Dermis blood vessel endothelial cell (primary cell): ENCODE measurements at places on chromosomes 3 and 15. TPM values are rescaled to one million over a fixed set of nuclear protein-coding genes. Genes with fewer than 3 reads are reported as not detected.

The KCNAB1 gene
- 0.17 and 1.2 TPM in 2 replicates for total RNA-seq

The NOX5 gene
- total RNA-seq, result under 0.01 TPM in 1 of 2 replicates, not detected in the other

The SLC9A9 gene
- total RNA-seq, result 3.2 and 3.6 TPM in 2 replicates

GRCh38 chr3:102156426-102156825 lies 278.4 kb upstream of the ZPLD1 start:
- DNase-seq, result peak; percentile 97

DNA sequence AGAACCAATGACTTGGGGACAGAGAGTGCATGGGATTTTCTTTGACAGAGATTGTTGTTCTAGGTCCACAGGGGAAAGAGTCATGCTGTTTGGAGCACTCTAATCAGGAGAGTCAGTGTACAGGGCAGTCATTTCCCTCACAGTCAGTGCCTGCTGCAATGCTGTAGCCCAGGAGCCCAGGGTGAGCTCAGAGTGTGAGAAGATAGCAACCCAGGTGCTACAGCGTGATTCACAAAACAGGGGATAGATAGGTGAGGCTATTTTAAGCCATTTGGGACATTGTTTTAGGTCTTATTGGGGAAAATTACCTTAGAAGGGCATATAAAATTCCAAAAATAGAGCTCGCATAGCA lies 37.3 kb downstream of the LNP1 start:
- peak; percentile 14 for DNase-seq

GRCh38 chr3:142778541-142778940 lies 54.7 kb downstream of the TRPC1 start:
- no peak for DNase-seq

DNA sequence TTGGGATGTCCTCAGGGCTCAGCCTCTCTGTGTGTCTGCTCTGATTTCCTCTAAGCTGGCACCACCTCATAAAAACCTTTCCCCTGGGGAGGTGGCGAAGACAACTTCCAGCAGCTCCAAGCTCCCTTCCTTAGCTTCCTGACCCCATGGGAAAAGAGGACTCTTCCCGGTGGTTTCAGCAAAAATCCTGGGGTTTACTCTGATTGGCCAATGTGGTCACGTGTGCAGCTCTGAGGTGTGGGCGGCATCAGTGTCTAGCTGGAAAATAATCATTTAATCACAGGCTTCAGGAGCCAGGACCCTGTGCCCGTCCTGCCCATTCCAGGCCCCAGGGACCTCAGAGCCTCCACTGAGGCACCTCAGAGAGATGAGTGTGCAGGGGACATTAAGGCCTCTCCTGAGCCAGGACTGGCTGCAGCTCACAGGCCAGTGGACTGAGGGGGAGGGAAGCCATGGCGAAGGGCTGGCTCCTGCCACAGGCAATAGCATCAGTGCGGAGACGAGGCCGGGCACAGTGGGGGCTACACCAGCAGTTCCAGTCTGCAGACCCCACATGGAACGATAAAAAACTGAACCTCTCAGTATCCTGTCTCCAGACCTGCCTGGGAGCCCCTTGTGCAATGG lies 104.1 kb downstream of the TPRA1 start:
- DNase-seq, result no peak

DNA sequence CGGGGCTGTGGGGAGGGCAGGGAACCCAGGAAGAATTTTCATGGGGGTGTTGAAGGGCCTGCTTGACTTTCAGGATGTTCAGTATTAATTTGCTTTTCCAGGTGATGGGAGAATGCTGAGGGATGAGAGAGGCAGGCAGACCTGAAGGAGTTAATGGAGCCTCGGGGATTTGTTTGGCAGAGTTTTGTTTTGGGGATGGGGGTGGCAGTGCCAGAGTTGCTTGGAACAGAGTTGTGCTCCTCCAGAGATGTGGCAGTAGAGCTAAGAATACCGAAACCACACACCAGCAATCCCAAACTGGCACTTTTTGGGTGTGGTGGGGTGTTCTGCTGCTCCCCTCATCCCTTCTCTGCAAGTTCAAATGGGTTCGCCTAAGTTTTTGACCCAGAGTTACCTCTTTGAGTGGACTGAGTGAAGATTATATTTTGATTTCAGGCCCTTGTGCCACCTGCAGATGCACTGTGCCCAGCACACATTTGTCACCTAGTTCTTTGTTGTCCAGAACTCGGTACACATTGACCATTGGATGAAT lies 1.6 kb downstream of the BOC start:
- no peak for DNase-seq

GRCh38 chr15:75089456-75090387 lies 66.3 kb downstream of the PPCDC start:
- DNase-seq, result peak; percentile 10

DNA sequence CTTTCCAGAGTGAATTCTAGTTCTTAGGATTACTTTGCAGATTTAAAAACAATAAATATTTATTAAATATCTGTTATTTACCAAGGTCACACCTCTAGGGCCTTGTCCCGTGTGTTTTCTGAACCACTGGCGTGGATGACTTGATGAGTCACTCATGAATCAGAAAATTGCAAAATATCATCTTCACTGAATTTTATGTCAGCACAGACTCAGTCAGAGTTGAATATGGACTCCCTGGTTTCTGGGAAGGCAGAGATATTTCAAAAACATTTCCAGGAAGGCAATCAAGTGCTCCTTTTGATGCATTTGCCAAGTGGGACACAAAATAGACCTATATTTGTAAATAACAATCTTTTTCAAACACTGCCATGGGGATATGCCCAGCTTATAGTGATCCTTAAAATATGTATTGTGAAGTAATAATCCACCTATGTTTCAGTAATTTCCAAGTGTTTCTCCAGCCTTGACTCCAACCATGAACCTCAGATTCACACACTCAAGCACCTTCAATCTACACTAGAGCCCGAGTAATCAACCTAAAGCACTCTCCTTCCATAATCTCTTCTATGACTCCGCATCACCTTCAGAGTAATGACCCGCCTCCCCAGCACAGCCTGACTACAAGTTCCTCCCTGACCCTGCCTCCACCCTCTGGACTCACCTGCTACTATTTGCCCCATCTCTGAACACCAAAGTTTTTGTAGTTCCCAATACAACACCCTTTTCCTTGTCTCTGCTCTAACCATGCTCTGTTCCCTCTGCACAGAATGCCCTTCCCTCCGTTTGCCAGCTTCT lies 24.3 kb downstream of the DPH3 start:
- peak; percentile 13 for DNase-seq

DNA sequence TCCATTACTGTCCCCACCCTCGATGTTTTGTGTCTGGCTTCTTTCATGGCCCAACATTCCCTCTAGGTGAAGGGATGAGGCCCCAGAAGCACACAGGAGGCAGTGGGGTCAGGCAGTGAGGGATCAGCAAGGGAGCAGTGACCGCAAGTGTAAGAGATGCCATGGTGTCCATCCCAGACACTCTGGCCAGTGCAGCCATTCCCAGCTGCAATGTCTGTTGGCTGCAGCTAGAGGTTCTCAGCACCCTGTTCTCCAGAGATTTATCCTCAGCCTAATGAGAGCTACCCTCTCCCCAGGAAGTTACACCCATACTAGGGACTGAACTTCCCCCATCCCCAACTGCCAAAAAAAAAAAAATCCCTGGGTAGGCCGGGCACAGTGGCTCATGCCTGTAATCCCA lies 40.2 kb downstream of the TRANK1 start:
- DNase-seq, result peak; percentile 35

GRCh38 chr3:47578119-47578632 lies 489 bp downstream of the CSPG5 start:
- peak; percentile 29 for DNase-seq

DNA sequence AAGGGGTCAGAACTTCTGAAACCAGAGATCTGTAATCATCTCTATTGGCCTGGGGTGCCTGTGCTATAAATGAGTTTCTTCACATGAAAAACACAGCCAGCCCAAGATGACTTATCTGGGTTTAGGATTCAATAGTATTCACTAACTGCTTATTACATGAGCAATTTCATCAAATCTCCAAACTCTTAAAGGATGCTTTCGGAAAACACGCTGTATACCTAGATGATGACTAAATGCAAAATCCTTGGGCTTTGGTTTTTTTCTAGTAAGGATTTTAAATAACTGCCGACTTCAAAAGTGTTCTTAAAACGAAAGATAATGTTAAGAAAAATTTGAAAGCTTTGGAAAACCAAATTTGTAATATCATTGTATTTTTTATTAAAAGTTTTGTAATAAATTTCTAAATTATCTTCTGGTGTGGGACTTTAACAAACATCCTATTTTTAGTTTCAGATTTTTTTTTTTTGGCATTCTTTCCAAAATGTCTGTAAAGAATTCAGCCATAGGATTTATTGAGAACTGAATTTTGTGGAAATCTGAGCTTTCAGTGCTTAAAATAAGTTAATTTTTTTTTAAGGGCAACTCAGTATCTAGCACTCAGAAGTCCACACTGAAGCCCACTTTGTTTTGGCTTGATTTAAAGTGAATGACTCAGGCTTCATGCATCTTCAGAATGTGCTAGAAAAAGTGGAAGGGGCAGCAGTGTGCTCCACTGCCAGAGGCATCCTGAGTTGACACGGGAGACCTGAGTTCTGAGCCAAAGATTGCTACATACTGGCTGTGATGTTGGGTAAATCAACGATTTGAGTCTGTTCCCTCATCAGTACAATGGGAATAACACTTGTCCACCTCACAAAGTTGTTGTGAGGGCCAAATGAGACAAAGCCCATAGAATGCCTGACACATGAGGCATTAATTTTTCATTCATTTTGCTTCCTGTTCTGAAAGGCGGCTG lies 18.7 kb downstream of the TMEM43 start:
- peak; percentile 93 for DNase-seq

- no peak for DNase-seq
Measured at GRCh38 chr3:37622999-37623883, 238.4 kb upstream of the CTDSPL start.

DNA sequence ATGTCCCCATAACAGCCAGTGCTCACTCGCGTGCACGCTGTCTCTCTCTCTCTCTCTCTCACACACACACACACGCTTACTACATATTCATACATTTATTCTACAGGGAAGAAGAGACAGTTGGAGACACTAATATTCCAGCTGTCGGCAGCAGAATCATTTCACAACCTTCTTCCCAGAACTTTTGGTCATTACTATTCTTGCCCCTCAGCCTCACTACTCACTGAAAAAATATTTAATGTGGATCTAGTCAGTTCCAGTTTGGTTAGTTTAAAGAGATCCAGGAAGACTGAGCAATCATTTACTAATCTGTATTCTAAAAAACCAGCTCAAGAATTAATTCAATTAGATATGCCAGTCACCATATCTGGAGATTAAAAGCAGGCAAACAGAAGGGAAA lies 394.9 kb downstream of the PTPRG start:
- DNase-seq, result no peak

GRCh38 chr3:55327131-55327920 lies 159.8 kb downstream of the WNT5A start:
- no peak for DNase-seq

GRCh38 chr15:28873585-28874190 lies 12.1 kb upstream of the APBA2 start:
- no peak for DNase-seq

DNA sequence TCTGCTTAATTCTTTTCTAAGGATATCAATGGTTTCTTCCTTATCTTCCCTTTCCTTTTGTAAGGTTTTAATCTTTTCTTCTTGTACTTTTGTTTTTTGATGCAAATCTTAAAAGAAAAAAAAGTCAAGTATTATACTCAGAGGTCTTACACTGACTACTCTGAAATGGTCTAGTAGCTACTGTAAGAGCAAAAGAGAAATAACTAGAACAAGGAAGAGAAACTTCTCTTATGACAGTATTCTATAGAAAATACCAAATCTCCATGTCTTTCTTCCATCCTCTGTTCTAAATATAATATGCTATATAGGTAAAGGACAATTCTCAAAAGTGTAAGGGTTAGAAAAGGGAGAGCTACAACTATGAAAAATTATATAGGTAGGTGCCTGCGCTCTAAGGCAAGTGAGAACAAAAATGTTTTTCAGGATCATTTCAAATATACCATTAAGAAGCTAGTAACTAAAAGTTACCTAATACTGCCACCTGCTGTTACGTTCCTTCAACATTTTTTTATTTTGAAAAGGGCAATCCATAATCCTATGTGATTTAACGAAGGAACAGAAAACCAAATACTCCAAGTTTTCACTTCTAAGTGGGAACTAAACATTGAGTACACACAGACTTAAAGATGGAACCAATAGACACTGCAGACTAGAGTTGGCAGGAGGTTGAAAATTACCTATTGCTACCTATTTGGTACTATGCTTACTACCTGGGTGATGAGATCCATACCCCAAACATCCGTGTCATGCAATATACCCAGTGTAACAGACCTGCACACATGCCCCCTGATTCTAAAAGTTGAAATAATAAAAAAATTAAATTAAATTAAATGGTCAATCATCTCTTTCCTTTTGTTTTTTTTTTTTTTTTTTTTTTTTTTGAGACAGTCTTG lies 36.7 kb downstream of the CIP2A start:
- DNase-seq, result peak; percentile 78

DNA sequence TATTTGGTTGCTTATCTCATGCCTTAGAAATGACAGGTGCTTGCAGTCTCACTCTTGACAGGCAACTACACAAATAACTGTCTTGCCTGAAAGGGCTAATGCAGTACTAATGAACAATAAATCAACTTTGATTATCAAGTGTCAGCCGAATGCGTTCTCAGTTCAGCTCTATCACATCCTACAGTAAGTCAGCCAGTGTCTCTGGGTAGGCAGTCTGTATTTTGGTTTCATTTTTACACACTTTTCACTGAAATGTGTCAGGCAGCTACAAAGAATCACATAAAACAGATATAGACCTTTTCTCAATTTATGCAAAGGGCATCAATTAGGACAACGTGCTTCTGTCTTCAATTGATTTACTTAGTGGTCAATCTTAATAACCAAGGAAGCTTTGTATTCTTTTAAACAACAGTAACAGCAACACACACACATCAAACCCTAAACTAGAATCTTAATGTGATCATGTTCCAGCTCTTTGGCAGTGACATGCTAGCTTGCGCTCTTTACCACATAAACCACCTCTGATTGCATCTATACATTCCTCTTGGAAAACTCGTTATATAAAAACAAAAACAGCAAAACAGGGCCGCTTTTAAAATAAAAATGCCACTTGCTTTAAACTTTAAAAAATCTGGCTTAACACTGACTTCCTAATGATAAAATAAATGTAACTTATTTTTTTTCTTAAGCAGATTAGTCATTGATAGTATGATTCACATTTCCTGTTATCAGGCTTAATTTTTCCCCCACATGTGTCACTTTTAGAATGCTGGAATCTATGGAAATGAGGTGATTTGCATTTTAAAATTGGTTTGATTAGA lies 520.4 kb downstream of the FOXP1 start:
- DNase-seq, result peak; percentile 71

DNA sequence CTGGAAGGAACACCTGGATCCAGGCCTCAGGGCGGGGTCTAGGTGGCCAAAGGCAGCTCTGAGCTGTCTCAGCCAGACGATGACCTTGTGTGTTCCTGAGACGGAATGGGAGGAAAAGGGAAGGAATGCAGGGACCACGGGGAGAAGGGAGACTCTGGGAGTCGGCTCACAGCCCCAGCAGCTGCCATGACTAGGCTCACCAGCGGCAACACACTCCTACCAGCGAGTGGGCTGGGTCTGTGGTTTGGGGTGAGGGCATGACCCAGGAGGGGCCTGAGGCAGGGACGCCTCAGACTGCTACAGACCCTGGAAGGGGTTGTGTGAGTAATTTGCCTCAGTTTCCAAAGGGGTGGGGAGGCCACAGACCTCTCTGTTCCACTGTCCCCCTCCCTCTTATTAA lies 19.8 kb downstream of the IQSEC1 start:
- no peak for DNase-seq

GRCh38 chr3:85037203-85037602 lies 78.4 kb downstream of the CADM2 start:
- DNase-seq, result no peak
